ENCODE measurements at places on chromosomes 1 and 21.

DNA sequence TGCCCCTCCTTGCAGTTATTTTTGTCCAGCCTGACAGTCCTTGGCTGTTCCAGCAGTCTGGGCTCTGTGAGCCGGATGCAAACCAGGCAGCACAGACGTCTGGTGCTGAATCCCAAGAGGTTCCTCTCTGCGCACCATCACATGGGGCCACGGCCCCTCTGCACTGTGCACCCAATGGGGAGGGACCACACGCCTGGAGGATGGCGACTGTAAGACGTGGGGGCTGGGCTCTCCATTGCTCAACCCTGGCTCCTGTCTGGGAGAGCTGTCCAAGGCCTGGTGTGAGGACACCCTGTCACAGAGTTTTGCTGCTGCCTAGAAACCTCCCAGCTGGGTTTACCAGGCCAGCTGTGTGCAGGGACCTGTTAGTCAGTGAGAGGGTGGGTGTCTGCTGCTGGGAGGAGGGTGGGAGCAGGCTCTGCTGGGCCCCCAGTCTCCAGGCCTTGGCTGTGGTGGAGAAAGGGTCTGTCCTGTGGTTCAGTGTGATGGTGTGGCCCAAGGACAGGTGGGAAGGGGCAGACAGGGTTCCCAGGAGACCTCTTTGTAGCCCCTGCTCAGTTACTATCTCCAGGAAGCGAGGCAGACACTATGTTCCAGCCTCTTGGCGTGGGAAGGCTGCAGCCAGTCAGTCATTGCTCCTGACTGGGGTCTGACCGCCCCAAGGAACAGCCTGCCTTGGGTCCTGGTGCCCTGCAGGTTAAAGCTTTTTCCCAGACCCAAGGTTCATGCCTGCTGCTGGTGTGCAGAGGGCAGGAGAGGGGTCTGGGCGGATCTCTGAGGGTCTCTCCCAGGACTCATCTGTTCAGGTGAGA, 13.8 kb downstream of the HEYL start:
- DNase-seq, result no peak

GRCh38 chr21:25733859-25734653, 648 bp downstream of the ATP5PF start:
- no peak for DNase-seq

DNA sequence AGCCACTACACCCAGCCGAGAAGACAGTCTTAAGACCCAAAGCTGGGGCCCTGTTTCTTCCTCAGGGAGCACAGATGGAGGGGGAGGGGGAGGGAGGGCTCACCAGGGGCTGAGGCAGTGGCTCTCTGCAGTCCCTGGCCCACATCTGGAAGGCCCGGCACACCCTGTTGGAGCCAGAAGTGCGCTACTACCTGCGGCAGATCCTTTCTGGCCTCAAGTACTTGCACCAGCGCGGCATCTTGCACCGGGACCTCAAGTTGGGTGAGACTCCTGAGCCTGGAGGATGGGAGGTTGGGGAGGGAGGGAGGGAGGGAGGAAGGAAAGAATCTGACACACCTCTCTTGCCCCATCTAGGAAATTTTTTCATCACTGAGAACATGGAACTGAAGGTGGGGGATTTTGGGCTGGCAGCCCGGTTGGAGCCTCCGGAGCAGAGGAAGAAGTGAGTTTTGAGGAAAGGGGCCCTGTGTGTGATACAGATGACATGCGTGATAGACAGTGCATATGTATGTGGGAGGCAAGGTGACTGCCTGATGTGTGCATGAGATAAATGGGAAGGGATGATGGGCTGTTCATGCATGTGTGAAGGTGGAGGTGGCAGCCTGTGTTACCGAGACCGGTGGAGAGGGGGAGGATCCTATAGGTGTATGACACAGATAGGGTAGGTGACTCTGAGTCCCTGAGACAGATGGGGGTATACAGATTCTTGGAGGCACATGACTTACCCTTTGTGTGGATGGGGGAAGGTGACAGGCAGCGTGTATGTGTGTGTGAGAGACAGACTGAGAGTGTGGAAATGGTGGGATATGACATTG, 1.5 kb downstream of the PLK3 start:
- no peak for DNase-seq

GRCh38 chr21:41167348-41168342, at the start of gene BACE2:
Gene BACE2, plus strand, starts transcription at chr21:41168160. Its CDS starts 104 bp downstream, at chr21:41168264.
- no peak for DNase-seq

DNA sequence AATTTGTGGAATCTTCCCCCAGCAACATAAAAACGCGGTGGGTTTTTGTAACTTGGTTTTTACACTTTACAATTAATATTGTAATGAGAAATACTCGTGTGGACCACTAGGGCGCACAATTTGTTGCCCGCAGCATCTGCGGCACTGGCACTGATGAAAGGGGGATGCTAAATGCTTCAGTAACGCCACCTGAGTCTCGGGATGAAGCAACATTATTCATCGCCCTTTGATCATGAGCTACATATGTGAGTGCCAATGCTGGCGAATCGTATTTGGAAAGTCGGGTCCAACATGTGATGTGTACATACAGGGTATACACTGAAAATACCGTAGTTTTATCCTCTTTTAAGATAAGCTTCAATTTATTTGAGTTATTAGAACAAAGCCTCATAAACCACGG, 34.2 kb upstream of the COX20 start:
- DNase-seq, result peak; percentile 13

DNA sequence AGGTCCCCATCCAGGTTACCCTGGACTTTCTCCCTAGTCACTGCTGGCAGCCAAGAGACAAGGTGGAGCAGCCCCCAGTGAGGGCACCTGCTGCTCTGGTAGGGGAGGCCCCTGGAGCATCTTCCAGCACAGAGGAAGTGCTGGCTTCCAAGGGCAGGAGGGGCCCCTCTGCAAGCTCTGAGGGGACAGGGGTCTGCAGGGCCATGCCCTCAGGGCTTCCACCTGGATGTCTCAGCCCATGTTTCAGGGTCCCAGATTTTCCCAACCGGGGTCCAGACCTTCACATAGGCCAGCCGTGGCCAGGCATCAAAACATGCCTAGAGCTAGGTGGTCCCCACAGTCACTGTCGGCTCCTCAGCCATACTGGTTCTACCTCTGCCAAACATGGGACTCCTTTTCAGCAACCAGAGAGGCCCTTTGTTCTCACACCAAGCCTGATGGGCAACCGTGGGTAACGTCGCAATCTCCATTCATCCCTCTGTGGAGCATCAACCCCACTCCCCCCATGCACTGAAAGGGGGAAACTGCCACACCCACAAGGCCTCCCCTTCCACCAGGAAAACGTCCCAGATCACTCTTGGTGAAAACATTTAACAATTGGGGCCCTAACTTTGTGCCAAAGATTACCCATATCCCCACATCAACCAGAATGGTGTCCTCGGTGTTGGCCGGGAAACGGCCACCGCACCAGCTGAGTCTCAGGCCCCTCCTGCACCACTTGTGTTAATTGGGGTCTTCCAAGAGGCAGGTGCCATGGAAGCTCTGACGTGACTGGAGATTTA, 1.9 kb upstream of the COL6A2 start:
- no peak for DNase-seq

DNA sequence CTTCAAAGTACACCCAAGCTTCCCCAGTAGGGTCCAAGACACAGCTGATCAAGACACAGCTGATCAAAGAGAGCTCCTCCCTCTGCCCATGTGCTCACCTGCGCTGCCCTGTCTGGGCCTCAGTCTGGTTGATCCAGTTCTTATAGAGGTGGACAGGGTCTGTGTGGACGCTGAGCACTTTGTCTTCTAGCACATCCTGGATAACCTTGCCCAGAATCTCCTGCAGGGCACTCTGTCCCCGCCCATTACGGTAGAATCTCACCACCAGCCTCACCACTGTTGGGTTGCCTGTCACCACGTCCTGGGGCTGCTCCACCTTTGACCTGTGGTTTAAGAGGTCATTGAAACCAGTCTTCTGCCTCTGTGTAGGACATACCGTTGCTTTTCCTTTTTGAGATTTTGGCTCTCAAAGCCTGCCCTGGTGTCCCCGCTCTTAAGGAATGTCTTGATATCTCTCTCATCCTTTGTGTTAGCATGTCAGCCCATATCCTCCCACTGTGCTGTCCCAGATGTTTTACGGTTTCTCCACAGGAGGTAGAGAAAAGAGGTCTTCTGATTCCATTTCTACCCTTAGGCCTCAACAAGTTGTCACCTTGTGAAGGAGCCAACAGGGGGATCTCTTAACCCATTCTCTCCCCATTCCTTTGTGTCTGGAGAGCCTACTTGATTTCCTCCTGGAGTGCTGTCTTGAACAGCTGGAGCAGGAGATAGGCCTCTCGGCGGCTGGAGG, 33.5 kb downstream of the IQGAP3 start:
- no peak for DNase-seq

GRCh38 chr1:25724966-25725365, 75.0 kb upstream of the SELENON start:
- no peak for DNase-seq

- DNase-seq, result no peak
These were observed 39.2 kb downstream of the CSMD2 start for GRCh38 chr1:34125721-34126380.

- no peak for DNase-seq
These were observed 271.6 kb upstream of the SGIP1 start for GRCh38 chr1:66262208-66262963.

GRCh38 chr1:110293601-110294104, 45.5 kb upstream of the RBM15 start:
- DNase-seq, result no peak

- no peak for DNase-seq
These were observed 213.1 kb downstream of the KAZN start for GRCh38 chr1:14811573-14811972.

GRCh38 chr1:119948342-119949214, 52.3 kb upstream of the ADAM30 start:
- peak; percentile 41 for DNase-seq

GRCh38 chr1:175415129-175415712, 222.6 kb upstream of the KIAA0040 start:
- no peak for DNase-seq

GRCh38 chr1:64823691-64824476, 79.0 kb downstream of the RAVER2 start:
- peak; percentile 28 for DNase-seq

DNA sequence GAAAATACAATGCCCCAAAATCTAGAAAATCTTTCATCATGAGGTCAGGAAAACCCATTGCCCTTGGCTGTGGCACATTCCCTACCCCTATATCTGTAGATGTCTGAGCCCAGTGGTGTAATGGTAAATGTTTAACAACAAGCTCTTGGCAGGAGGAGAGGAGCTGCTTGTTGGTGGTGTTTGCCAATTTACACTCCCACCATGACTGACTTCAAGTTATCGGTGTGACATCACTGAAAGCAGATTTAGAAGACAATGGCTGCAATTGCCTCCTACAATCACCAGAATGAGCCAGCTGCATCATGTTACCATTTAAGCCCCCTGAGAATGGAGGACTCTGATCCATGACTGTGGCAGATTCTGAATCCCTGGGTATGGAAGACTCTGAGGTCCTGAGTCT, 70.9 kb downstream of the SDC3 start:
- no peak for DNase-seq

DNA sequence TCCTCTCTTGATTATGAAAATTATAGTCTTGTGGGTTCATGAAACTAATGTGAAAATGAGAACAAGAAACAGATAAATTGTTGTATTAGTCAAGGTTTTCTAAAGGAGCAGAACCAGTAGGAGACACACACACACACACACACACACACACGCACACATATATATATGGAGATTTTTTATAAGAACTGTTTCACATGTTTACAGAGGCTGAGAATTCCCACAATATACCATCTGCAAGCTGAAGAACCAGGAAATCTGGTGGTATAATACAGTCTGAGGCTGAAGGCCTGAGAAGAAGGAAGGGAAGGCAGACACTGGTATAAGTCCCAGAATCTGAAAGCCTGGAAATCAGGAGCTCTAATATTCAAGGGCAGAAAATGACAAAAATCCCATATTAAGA, 70.9 kb upstream of the RGS18 start:
- no peak for DNase-seq

GRCh38 chr1:201436393-201436792, 14.9 kb upstream of the TNNI1 start:
- DNase-seq, result no peak

- no peak for DNase-seq
These were observed 200.0 kb downstream of the RHOU start for GRCh38 chr1:228935198-228935663.

- no peak for DNase-seq
These were observed 28.0 kb upstream of the SFPQ start for GRCh38 chr1:35220976-35221375.

GRCh38 chr1:246099570-246099969, 407.5 kb downstream of the SMYD3 start:
- DNase-seq, result no peak

DNA sequence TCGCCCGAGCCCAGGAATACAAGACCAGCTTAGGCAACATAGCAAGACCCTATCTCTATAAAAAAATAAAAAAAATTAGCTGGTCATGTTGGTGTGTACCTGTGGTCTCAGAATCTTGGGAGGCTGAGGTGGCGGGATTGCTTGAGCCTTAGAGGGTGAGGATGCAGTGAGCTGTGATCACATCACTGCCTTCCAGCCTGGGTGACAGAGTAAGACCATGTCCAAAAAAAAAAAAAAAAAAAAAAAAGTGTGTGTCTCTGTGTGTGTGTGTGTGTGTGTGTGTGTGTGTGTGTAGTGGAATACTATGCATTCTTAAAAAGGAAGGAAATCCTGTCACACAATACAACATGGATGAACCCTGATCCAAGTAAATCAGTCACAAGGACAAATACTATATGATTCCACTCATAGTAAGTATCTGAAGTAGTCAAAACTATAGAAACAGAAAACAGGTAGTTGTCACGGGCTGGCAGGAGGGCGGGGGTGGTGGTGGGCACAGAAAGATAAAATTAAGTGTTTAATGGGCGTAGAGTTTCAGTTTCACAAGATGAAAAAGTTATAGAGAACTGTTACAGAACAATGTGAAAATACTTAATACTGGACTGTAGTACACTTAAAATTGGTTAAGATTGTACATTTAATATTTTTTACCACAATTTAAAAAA, 47.8 kb downstream of the SELENOF start:
- no peak for DNase-seq

DNA sequence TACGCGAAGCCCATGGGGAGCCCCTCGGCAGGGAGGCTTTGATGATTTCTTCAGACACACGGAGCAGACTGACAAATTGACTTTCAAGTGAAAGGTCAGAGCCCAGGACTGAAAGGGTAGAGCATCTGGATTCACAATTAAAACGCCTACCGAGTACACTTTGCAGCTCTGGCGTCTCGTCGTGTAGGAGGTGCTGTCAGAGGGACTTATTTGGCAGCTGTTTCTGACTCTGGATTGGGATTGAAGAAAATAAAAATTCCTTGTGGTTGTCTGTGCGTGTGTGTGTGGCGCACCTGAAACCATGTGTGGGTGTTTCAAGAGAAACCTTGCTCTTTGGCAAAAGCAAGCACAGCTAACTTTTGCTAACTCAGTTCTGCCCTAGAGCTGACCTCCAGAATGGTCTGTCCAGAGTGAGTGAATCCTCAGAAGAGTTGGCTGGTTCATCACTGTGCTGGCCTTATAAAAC, 348.7 kb downstream of the HLX start:
- no peak for DNase-seq

DNA sequence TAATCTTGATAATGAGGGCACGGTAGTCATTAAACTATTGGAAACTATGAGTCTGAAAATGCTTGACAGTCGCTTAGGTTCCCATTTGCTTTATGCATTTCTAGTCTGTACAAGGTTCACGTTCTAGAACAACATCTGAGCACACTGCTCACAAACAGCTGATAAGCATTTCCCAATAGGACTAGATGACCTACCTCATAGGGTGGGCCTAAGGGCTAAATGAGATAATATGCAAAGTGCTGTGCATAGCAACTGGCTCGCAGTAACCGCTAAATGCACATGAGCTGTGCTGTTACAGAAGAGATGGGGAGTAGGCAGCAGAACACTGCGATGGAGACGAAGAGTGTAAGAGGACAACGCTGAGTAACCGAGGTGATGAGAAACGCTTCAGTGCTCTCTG, 628.0 kb downstream of the SMYD3 start:
- DNase-seq, result no peak
